Mammary epithelial cell (primary cell): ENCODE measurements at places on chromosomes 2 and 18. TPM values are rescaled to one million over a fixed set of nuclear protein-coding genes. Genes with fewer than 3 reads are reported as not detected.
A peak's percentile ranks its signal among the peaks of the same experiment; 100 is the strongest.

The CPS1 gene
- polyA plus RNA-seq = 14.9 TPM

The ATG16L1 gene
- polyA plus RNA-seq = 22.7 TPM

The CNDP2 gene
- polyA plus RNA-seq = 97.7 TPM

The FSHR gene
- not detected for polyA plus RNA-seq

The IFIH1 gene
- polyA plus RNA-seq = 1.8 TPM

- DNase-seq = no peak
Measured at GRCh38 chr2:98037206-98037605, 41.5 kb upstream of the TMEM131 start.

- DNase-seq = no peak
Measured at GRCh38 chr2:237039301-237040031, 46.2 kb upstream of the COPS8 start.

- DNase-seq = no peak
Measured at GRCh38 chr2:188414869-188415753, 123.4 kb downstream of the GULP1 start.

DNA sequence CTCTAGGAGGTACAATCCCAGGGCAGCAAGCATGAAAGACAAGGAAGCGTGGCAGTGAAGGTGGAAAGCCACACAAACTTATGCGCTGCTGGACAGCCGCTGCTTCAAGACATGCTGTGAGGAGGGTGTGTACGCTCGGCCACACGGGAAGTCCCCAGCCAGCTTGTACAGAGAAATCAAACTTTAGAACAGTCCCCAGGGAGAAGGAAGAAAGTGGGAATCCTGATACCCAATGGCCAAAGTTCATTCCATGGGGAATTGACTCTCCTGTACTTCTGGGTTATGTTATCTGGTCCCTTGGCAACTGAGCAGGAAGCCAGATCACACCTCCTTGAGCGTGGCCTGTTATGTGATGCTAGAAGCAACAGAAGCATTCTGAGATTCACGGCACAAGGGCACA is 86.1 kb upstream of the BOD1L2 start:
- DNase-seq = no peak

DNA sequence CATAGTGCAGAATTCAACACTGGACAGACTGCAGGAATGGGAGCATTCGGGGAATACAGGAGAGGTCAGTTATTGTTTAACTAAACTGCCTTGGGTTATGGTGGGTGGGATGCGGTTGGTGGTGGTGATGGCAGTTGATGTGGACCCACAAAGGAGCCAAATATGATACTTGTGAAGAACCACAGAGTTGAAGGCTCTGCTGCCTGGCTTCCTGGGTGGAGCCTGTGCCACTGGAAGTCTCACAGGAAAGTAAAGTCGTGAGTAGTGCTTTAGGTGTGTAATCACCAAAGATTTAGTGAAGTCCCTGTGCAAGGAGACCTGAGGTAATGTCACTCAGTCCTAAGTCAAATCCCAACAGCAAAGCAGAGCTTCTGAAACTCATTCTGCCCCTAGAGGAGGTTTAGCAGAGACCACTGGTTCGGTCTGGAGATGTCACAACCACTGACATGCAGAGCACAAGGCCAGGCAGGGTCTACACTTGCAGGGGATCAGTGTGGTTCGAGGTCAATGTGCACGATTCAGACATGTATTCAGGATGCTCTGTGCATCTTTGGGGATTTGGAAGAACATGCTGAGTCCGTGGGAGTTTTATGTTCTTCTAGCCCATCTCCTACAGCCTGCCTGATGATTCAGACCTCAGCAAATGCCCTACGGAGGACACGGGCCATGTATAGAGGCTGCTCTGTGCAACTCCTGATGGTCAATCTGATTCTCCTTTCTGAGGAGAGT is 1150.9 kb downstream of the RPIA start:
- no peak for DNase-seq

DNA sequence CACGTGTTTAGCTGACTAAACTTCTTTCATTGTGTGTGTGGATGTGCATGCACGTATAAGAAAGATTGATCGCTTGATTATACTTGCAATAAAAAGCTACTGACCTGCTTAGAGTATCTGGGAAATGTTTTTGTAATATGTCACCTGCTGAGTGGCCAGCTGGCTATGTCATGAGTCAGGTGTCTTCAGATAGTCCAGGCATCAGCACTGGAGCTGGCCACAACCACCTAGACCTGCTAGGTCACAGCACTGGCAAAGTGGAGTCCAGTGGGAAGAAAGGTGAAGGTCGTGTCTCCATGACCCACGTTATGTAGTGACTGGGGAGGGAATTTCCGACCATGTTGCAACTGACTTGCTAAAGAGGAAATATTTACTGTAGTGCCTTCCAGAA is 147.0 kb downstream of the ESCO1 start:
- peak; percentile 18 for DNase-seq

- DNase-seq = no peak
Measured at GRCh38 chr2:110832740-110833139, 100.4 kb downstream of the ACOXL start.

DNA sequence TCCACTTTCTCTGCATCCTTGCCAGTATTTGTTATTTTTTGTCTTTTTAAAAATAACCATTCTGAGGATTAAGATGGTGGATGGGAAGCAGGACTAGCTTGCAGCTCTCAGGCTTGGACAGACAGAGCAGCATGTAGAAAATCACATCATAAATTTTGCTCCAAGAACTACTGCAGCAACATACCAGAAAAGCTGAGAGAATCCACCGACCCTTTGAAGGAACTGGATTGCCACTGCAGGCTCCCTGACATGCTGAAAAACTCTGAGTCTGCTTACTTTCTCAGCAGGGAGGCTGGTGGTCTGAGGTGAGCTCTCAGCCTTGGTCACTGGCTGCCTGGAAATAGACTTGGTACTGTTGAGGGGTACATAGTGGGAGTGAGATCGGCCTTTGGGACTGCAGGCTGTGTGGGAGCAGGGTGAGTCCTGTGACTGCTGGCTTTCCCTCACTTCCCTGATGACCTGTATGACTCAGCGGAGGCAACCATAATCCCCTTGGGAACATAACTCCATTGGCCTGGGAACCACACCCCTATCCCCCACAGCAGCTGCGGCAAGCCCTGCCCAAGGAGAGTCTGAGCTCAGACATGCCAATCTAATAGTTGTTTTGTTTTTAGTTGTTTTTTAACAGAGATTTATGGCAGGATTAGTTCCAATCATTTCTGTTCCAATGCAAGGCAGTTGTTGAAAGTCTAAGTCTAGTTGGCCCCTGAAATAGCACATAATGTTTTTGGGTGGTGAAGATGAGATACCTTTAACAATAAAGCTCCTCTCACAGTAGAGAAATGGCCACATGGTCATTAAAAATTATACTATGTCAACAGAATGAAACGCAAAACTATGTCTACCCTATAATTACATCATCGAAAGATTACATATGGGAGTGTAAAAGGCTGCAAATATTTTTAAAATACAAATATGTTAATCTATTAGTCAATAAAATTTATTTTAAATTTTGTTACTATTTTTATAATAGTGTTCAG is 414.2 kb upstream of the CHAC2 start:
- peak; percentile 29 for DNase-seq

GRCh38 chr2:24058564-24059271 is 9.2 kb downstream of the FKBP1B start:
- DNase-seq = no peak

DNA sequence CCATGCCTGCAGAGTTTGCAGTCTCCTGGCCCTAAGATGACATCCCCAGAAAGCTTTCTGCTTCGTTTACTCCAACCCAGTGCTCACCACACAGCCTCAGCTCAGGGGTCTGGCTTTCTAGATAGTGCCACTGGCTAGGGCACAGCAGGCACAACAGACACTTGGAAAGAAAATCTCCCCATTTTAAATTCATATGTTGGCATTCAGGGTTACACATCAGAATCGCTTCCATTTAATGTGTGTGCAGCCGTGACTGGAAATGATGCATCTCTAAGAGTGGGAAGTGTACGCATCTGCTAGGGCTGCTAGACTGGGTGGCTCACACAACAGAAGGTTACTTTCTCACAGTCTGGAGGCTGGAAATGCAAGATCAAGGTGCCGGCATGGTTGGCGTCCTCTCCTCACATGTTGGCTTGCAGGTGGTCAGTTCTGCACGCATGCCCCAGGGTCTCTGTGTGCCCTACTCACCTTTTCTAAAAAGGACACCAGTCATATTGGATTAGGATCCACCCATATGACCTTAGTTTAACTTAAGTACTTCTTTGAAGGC is 329.4 kb upstream of the RAB12 start:
- no peak for DNase-seq

GRCh38 chr2:119674711-119675500 is 4.1 kb upstream of the TMEM177 start:
- no peak for DNase-seq
